Activated CD8-positive, alpha-beta T cell treated with anti-CD3 and anti-CD28 coated beads for 36 hours (primary cell): ENCODE measurements at places on chromosomes 11 and 22. TPM values are rescaled to one million over a fixed set of nuclear protein-coding genes. Genes with fewer than 3 reads are reported as not detected.

OR8G5 gene
- total RNA-seq, result not detected

- no peak overlapping the region for H3K4me3 ChIP-seq
- H3K27me3 ChIP-seq, result no peaks in the 10 kb centered on the region
- H3K4me1 ChIP-seq, result no peaks in the 10 kb centered on the region
- no peak overlapping the region for H3K27ac ChIP-seq
- no peaks in the 10 kb centered on the region for H3K36me3 ChIP-seq
Observed at GRCh38 chr11:72652133-72652532, 22.1 kb downstream of the PDE2A start.

GRCh38 chr11:82944198-82944597, 42.7 kb downstream of the DDIAS start:
- peaks cover 16% of the 10 kb centered on the region for H3K4me1 ChIP-seq
- DNase-seq, result no peak
- no peak overlapping the region for H3K4me3 ChIP-seq
- H3K27me3 ChIP-seq, result no peaks in the 10 kb centered on the region
- peaks cover 2% of the 10 kb centered on the region for H3K36me3 ChIP-seq

DNA sequence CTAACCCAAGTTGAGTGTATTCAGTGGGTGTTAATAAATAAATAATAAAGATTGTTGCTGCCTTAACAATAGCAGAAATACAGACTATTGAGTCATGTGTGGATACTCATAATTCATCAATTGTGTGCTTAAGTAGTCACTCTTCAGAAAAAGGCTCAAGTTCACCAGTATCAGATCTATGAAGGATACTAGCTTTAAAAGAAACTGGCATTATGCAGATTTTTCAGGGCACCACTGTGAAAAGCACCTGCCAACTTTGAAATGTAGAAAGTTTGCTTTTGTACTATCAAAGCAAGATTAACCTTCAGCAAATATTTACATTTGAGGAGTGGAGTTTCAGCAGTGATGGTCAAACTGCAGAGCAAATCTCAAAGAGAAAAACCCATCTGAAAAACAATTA, 20.1 kb upstream of the SYTL2 start:
- H3K27ac ChIP-seq, result no peak overlapping the region
- no peak overlapping the region for H3K4me3 ChIP-seq
- no peaks in the 10 kb centered on the region for H3K27me3 ChIP-seq
- peaks cover 3% of the 10 kb centered on the region for H3K36me3 ChIP-seq
- no peak for DNase-seq

GRCh38 chr11:65488273-65489034, 10.4 kb upstream of the MALAT1 start:
- no peaks in the 10 kb centered on the region for H3K27me3 ChIP-seq
- peaks cover 1% of the 10 kb centered on the region for H3K36me3 ChIP-seq
- peak overlapping the region; percentile 3 for H3K4me3 ChIP-seq
- DNase-seq, result peak; percentile 68
- H3K27ac ChIP-seq, result peak overlapping the region; percentile 46
- H3K4me1 ChIP-seq, result peaks cover 48% of the 10 kb centered on the region

GRCh38 chr22:28911777-28912669, 28.7 kb downstream of the ZNRF3 start:
- peaks cover 31% of the 10 kb centered on the region for H3K27me3 ChIP-seq
- DNase-seq, result no peak
- H3K36me3 ChIP-seq, result no peaks in the 10 kb centered on the region
- H3K4me3 ChIP-seq, result no peak overlapping the region
- no peak overlapping the region for H3K27ac ChIP-seq
- H3K4me1 ChIP-seq, result peaks cover 24% of the 10 kb centered on the region
